ENCODE measurements at places on chromosomes 2 and 18.

DNA sequence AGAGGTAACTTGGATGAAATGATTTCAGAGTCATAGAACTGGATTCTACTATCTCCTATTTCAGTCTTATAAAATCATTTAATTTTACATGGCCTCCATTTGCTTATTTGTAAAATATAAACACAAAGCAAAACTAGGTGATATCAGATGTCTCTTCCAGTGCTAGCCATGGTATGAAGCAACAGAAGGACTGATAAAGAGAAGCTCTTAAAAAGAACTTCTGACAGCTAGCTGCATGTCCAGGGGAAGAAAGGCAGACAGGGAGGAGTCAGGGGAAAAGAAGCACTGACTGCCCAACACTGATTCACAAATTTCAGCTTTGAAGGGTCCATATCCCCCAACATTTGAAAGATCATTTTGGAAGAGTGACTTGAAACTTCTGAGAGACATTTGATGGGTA is 6.4 kb downstream of the SLC8A1 start:
- no peak for DNase-seq

- DNase-seq = no peak
Measured at GRCh38 chr18:32461709-32462272, 8.9 kb downstream of the GAREM1 start.

DNA sequence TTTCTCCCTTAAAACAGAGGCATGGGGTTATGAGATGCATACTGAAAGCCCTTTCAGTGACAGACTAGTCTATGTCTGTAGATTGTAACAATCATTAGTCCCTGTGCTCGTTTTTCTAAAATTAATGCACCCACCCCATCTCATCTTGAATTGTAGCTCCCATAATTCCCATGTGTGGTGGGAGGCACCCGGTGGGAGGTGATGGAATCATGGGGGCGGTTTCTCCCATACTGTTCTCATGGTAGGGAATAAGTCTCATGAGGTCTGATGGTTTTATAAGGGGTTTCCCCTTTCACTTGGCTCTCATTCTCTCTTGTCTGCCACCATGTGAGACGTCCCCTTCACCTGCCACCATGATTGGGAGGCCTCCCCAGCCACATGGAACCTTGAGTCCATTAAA is 100.9 kb downstream of the AP1S3 start:
- DNase-seq = no peak

DNA sequence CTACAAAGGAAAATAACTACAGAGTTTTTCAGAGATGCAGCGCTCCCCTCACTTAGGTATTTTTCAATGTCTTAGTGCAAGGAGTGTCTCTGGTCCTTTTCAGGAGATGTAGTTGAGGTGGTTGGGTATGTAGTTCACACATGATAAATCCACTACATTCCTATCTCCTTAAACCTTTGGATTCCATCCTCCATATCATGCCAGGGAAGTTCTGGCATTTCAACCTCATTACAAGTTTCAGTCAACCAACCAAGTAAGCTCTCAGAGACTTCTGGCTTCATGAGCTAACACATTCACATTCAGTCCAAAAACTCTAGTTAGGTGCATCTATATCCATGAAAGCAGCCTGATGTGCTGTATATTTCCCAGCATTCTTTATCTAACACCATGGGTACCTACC is 47.3 kb downstream of the MAP3K20 start:
- DNase-seq = no peak

GRCh38 chr2:212752730-212753351 is 214.2 kb upstream of the ERBB4 start:
- no peak for DNase-seq

- no peak for DNase-seq
Measured at GRCh38 chr2:122704109-122704563, 948.7 kb downstream of the TSN start.

GRCh38 chr2:16943279-16943958 is 277.8 kb upstream of the CYRIA start:
- DNase-seq = peak; percentile 40

- no peak for DNase-seq
Measured at GRCh38 chr2:221569425-221569845, 2.7 kb downstream of the EPHA4 start.

DNA sequence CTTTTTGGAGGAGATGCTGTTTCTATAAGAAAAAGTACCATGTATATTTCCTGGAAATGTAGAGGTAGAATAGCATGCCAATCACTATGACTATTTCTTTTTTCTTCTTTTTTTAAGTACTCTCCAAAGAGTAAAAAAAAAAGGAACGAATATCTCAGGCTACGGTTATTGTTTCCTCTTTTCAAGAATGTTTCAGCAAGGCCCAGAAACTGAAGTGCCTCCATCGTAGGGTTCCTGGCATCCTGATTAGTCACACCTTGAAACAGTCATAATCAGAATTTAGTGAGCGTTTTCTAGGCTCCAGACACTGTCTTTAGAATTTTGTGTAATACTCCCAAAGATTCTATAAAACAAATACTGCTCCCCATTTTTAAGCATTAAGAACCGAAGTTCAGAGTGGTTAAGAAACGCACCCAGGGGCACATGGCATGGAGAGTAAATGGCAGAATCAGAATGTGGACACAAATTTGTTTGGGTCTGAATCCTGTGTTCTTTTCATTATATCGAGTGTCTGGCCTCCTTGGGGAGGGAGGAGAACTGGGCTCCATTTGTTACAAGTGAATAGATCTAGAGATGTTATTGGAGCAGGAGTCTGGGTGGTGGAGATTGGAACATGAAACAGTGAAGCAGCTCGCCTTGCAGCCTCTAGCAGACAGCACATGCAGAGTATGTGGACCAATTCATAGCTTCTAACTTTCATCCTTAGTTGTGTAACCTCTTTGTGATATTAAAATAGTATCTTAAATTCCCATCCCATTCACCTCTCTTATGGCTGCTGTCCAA is 26.7 kb downstream of the ZEB2 start:
- DNase-seq = no peak

- DNase-seq = no peak
Measured at GRCh38 chr2:118151831-118152230, 63.6 kb downstream of the INSIG2 start.

DNA sequence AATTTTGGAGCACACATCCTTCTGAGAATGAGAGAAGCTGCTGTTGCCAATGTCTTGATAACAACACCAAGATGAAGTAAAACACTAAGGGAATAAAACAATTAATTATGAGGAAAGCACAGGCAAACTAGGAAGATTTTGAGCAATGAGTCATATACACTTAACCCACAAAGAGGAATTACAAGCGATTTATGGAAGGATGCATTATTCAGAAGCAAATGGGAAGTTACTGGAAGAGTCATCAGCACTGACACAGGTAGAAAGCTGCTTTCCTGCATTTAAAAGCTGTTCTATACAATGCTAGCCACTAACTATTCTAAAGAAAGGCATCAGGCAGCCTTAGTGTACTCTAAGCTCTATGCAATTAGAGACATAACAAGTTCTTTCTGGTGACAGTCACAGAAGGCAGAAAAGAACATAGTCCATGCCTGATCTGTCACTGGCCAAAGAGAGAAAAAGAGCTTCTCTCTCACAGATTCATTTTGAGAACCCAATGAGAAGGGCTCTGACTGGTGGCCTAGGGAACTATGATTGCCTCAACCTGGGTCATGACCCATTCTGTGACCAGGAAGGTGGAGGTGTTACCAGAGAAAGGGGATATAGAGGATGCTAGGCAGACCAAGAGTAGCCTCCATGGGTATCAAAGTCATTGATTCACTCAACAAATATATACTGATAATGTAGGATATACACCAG is 45.4 kb downstream of the M1AP start:
- no peak for DNase-seq

DNA sequence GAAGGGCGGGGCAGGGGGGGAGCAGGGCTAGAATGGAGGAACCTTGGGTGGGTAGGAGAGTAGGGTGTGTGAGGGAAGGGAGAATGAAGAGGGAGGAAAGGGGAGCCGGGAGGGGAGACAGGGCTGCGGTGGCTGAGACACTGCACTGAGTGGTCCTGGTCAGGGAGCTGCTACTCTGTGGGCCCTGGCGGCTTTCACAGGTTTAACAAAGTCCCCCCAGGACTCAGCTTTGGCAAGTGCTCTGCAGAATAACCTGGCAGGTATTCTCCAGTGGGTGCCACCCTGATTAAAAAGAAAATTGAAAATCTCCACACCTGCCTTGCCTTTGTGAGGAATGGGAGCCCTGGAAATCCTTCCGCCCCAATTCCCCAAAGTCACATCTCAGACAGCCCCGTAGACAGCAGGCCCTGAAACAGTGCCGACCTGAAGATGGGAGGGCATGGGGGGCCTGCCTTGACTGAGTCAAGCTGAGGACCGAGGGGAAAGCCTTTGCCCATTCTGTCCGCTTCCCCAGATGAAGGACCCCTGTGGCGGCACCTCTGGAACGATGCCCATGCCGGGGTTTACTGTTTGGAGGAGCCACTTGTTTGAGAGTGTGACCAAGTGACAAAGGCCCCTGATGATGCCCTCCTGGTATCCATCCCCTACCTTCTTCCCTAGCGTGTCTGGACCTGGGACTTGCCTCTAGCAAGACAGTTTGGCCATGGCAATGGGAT is 43.6 kb upstream of the OTOS start:
- DNase-seq = no peak

DNA sequence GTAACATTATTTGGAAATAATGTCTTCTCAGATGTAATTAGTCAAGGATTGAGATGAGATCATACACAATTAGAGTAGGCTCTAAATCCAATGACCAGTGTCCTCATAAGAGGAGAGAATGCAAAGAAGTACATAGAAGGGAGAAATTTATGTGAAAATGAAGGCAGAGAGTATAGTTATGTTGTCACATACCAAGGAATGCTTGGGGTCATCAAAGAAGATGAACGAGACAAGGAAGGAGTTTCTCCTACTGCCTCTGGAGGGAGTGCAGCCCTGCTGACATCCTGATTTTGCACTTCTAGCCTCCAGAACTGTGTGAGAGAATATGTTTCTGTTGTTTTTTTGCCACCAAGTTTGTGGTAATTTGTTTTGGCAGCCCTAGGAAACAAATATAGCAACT is 100.1 kb downstream of the GALNT13 start:
- DNase-seq = no peak

- no peak for DNase-seq
Measured at GRCh38 chr18:35029770-35030169, 11.4 kb upstream of the MAPRE2 start.

- DNase-seq = no peak
Measured at GRCh38 chr2:27606611-27607010, 22.2 kb downstream of the CCDC121 start.

DNA sequence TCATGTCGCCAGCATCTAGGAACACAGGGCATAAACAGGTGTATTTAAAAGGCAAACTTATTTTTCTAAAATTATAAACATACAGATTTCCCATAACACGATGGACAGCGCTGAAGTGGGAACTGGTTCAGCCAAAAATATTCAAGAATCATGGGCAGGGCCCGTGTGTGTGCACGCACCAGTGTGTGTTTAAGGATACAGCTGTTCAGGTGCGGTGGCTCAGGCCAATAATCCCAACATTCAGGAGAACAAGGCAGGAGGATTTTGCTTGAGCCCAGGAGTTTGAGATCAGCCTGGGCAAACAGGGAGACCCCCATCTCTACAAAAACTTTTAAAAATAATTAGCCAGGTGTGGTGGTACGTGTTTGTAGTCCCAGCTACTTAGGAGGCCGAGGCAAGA is 288.6 kb upstream of the HDAC4 start:
- no peak for DNase-seq

- DNase-seq = no peak
Measured at GRCh38 chr2:54687595-54688152, 35.8 kb upstream of the EML6 start.

DNA sequence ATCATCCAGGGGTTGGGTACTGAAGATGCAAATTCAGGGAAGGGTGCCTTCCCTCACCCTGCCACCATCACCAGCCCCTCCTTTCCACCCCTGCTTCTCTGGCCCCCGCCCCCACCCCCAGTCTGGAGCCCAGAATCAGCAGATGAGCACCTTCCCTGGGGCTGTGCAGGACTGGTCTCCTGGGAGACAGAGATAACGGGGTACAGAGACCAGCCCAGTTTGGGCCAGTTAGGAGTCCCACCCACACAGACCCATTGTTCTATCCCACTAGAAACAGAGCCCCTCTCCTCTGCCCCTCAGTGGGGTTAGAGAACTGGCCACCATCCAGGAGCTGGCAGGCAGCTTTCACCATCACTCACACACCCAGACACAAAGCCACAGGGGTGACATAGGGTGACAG is 4.5 kb upstream of the CRYBA2 start:
- peak; percentile 85 for DNase-seq

GRCh38 chr2:128796321-128796720 is 477.7 kb upstream of the HS6ST1 start:
- DNase-seq = no peak

GRCh38 chr18:34258176-34258575 is 33.5 kb upstream of the NOL4 start:
- DNase-seq = no peak

DNA sequence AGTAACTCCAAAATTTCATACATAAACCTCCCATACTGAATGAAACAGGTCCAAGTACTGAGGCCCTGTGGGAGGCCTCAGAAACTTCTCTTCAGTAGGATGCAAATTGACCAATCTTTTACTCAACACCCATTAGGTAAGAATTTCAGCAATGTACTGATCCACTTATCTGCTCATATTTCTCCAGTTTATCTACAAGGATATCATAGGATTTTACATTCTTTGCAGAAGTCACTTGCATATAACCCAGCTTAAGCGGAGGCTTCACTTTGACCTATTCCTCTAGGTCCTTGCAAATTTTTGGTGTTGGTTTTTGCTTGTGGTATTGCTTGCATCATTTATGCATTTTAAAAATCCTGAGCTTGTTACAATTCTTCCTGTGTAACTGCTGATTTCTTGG is 28.8 kb upstream of the SLC3A1 start:
- no peak for DNase-seq

DNA sequence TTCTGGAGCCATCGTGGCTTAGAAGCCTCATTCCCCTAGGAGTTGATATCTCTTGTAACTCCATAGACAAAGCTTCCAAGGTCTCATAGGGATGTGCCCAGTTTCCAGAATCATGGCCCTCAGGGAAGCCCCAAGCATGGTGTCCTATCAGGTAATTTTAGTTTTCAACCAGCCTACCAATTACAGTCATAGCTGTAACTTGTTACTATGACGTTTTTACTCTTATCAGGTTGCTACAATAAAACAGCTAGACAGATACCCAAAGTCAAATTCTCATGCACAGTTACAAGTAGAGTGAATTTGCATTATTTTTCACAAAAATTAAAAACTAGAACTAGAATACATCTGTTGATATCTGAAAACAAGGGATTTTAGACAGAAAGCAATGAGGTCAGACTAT is 8.9 kb downstream of the LYPD6 start:
- DNase-seq = no peak

- DNase-seq = no peak
Measured at GRCh38 chr2:200442471-200442870, 67.4 kb downstream of the KCTD18 start.

GRCh38 chr2:11923935-11924334 is 177.5 kb downstream of the LPIN1 start:
- no peak for DNase-seq

- DNase-seq = no peak
Measured at GRCh38 chr2:160612266-160612856, 118.8 kb upstream of the RBMS1 start.

- no peak for DNase-seq
Measured at GRCh38 chr2:31275976-31276375, 42.0 kb downstream of the EHD3 start.

All from NCI-H2081 (cell line).